ENCODE measurements at places on chromosomes 2 and 18.

- no peak for DNase-seq
Observed at GRCh38 chr2:112691881-112692281, 28.9 kb upstream of the NT5DC4 start.

DNA sequence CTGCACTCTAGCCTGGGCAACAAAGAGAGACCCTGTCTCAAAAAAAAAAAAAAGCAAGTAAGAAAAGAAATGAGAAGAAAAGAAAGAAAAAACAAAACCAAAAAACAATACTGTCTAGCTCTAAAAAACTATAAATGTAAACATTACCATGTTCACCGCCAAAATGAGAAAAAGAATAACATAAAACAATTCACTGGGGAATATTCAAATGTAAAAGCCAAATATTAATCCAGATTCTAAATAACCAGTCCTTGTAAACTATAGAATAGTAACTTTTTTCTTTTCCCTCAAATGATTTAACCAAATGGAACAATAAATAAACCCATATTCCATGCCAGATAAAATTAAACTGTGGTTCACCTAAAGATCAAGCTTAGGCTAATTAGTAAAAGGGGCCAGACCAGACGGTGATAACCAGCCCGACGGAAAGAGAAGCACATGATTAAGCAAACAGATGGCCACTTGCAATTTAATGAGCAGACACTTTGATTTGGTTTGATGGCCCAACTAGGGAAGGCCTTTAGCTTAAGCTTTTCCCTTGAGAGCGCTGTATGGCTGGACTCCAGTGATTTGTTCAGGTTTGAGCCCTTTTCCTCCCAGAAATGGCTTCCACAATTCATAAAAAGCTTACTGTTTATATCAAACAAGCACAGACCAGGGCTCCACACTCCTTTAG, 39.4 kb upstream of the ZNF397 start:
- DNase-seq = no peak

DNA sequence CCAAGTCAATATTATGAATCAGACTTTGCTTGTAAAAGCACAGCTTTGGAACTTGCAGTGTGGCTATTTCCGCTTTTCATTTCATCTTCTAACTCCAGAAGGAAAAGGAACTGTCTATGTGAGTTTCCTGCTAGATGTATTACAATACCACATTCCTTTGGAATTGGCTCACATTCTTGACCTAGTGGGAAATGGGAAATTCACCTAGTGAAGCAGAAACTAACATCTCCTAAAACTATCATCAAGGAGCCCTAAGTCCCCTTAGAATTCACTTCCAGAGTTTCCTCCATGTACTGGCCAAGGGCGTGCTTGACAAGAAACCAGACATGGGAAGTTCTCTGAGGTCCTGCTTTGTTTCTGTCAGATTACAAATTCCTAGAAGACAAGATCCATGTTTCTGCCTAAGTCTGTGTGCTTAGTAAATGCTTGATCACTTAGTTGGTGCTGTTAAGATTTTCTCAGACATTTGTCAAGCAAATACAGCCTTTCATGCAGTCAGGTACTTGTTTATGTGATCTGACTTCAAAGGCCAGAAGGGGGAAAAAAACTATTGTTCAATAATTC, 275.7 kb upstream of the FN1 start:
- DNase-seq = no peak

GRCh38 chr18:74541703-74542555, 7.6 kb downstream of the CNDP1 start:
- no peak for DNase-seq

- no peak for DNase-seq
Observed at GRCh38 chr2:72925328-72925943, 8.1 kb downstream of the EMX1 start.
